ENCODE measurements at places on chromosomes 16 and 17.

GRCh38 chr17:17067257-17067656 is 25.0 kb downstream of the MPRIP start:
- no peak for DNase-seq

DNA sequence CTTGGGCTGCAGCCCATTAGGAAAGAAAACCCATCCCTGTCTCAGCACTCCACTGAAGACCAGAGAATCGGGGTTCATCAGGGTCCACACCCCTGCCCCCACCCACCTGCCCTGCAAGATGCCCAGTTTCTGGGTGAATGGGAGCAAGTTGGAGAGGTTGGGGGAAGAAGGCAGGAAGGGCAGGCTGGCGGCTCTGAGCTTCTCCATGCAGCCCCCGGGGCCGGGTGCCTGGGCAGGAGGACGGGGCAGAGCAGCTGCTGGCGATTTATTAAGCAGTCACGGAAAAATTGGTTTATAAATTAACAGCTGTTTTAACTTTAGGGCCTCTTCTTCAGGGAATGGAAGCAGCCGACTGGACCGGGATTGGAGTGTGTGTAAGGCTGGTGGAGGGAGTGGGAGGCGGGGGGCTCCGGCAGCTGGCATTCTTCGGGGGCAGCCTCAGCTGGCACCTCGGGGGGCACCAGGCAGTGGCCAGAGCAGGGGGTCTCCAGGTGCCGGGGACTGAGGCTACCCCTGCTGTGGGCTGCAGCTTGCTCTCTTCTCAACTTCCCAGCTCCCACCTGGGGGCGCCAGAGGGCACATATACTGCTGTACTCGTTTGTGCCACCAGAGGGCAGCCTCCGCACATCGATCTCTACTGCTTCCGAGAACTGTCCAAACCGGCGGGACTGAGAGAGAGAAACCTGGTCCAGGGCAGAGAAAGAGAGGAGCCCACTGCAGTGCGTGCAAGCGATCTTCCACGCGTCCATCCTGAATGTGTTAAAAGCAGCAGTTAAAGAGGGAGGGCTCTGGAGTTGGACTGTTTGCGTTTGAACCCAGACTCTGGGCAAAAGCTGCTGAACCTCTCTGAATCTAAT is 5.0 kb upstream of the PPP1R1B start:
- DNase-seq: peak; percentile 71

- no peak for DNase-seq
These were observed 31.2 kb downstream of the CHD9 start for GRCh38 chr16:53085931-53086421.

GRCh38 chr17:4719684-4720221 is 9.3 kb downstream of the ARRB2 start:
- DNase-seq: no peak

DNA sequence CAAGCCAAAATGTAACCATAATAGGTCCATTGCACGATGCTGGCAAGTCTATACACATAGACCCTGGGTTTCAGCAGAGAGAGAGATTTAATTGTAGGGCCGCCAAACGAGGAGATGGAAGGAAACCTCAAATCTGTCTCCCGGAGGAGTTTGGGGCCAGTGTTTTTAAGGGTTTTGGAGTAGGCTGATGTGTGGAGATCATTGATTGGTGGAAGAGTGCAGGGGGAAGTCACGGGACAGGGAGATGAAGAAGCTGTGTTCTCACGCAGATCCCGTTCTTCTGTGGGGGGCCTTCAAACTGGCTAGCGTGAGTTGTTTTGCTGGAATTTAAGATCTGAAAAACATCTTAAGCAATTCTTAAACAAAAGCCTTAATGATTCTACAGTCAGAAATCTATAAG is 84.8 kb downstream of the KATNIP start:
- DNase-seq: peak; percentile 90

- no peak for DNase-seq
These were observed 70.7 kb downstream of the OMG start for GRCh38 chr17:31226373-31226772.

GRCh38 chr17:17042851-17043460 is 699 bp downstream of the MPRIP start:
- DNase-seq: no peak

GRCh38 chr17:50680126-50680525 is 27.6 kb downstream of the ANKRD40 start:
- DNase-seq: no peak

GRCh38 chr16:22859925-22860324 is 46.0 kb downstream of the HS3ST2 start:
- no peak for DNase-seq

- peak; percentile 49 for DNase-seq
These were observed 3.0 kb downstream of the ALDH3A1 start for GRCh38 chr17:19744922-19745757.

- no peak for DNase-seq
These were observed 2.8 kb upstream of the SLFN11 start for GRCh38 chr17:35376245-35376644.

DNA sequence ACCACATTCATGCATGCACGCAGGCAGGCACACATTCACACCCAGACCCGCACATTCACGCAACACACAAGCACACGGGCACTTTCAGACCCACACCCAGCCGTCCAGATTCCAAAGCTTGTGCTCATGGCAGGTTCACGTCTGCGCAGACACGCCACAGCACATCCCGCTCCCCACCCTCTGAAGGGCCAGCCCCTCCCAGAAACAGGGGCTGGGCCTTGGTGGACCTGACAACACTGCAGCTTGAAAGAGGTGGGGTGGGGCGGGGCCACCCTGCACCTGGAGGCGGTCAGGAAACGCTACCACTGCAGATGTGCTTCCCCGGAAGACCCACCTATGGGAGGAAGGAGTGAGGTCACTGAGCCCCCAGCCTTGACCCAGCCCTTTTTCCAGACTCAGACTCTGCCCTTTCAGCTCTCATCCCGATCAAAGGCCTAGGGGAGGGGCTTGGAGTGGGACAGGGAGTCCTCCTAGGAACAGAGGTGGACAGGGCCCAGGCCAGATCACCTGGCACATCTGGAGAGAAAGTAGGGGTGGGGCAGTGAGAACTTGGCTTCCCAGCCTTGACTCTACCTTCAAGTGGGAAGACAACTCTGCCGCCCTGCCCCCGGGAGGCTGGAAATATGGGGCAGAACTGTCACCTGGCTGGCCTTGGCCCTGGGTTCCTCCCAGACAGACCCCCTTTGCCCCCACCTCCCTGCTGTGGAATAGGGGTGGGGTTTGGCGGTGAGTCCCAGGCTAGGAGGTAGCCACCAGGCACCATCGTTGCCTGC is 11.0 kb downstream of the P3H4 start:
- DNase-seq: no peak

- no peak for DNase-seq
These were observed 13.3 kb upstream of the MYH8 start for GRCh38 chr17:10435096-10435495.

DNA sequence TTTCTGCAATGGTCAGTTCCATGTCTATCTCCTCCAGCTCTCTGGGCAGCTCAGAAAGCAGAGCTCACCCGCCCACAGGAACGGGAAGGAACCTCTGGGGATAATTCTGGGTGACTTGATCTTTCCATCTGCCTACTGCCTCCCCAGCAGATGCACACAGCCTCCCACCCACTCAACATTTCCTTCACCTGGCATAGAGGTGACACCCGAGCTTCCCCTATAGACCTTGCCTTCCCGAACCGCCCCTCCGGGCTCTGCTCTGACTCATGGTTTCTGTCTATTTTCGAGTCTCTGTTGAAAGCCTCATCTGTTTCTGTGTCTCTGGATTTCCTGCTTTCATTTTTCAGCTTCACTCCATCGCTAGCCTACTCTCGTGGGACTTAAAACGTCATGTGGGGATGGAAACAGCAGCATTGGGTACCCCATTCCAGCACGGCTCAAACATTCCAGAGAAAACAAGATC is 11.4 kb downstream of the GGA3 start:
- DNase-seq: peak; percentile 39

DNA sequence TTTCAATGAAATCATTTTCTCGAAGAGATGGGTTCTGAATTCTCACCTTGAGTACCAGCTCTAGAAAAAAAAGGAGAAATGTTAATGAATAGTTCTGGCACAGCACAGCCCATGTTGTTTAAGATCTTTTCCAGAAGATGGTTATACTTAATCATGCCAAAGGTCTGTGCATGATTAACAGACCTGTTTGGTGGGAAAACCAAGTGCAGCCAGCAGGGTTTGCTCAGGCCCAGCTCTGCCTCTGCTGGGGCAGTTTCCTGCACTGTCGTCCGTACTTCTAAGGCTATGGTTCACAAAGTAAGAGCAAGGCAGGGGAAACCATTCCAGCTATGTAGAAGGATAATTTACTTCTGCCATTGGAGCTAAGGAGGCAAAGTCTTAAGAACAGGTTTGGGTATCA is 10.7 kb downstream of the ANKRD40 start:
- no peak for DNase-seq

GRCh38 chr16:63614429-63614828 is 1507.4 kb downstream of the CDH11 start:
- no peak for DNase-seq

DNA sequence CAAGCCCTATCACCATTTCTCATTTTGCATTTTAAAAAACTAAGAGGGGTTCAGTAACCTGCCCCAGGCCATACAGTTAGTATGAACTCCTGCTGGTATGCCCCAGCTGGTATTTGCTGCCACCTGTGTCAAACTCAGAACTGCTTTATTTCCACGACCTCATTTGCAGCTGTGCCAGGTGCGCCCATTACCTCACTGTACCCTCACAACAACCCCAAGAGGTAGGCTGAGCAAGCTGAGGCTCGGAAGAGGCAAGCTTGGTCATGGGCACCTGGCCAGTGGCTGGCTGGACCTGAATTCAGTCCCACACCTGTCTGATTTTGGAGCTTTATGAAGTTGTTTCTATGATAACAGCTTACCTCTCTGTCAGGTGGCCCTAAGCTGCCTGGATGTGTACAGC is 7.6 kb downstream of the EPN2 start:
- no peak for DNase-seq

- DNase-seq: no peak
These were observed 85.0 kb downstream of the GRIN2A start for GRCh38 chr16:10097271-10097670.

- DNase-seq: no peak
These were observed 24.1 kb downstream of the PIK3R6 start for GRCh38 chr17:8843344-8843743.

- DNase-seq: no peak
These were observed 6.2 kb upstream of the KANSL1 start for GRCh38 chr17:46199379-46199778.

- DNase-seq: no peak
These were observed 968.1 kb upstream of the GOT2 start for GRCh38 chr16:59701963-59702930.

DNA sequence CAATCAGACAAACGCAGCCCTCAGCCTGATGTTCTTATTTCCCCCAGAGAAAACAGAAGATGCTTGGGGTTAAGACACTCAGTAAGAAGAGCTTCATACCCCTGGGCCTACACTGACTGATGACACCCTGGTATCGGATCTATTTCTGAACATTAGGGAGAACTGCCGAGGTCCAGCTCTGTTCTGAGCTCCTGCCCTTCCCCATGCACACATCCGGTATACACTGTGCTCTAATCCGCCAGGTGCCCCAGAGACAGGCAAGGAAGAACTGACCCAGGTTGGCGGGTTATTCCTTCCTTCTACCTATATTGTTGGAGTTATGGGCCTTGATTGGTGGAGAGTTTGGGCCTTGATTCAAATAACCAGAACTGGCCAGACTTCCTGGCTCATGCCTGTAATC is 58.0 kb upstream of the TEKT3 start:
- no peak for DNase-seq

DNA sequence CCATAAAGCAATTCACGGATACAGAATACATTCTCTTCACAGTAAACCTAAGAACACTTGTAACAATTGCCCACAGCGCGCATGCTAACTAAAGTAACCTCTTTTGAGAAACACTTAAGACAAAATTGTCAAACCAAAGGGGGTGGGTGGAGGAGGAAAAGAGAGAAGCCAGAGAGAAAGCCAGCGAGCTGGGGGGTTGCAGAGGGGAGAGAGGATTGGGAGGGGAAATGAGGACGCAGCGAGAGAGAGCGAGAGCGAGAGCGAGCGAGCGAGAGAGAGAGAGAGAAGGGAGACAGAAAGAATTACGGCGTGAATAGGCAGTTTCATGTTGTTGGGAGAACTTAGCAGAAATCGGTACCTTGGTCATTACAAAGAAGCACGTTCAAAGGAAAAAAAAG is 1.6 kb upstream of the HOXB7 start:
- no peak for DNase-seq

DNA sequence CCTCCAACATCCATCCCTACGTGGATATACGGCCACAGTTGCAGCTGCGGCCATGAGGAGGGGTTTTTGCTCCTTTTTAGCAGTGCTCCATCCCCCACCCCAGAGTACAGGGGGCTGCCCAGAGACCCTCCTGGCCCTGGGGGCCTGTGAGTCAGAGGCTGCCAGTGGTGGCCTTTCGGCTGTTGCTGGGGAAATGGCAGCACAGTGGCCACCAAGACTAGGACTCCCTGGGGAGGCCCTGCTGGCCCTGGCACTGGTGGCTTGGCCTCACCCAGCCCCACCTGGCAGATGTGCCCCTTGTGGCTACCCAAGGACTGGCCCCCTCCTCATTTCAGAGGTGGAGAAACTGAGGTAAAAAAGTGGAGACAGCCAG is 29.1 kb downstream of the RAI1 start:
- no peak for DNase-seq

GRCh38 chr17:39738568-39738901 is 797 bp downstream of the GRB7 start:
- no peak for DNase-seq

DNA sequence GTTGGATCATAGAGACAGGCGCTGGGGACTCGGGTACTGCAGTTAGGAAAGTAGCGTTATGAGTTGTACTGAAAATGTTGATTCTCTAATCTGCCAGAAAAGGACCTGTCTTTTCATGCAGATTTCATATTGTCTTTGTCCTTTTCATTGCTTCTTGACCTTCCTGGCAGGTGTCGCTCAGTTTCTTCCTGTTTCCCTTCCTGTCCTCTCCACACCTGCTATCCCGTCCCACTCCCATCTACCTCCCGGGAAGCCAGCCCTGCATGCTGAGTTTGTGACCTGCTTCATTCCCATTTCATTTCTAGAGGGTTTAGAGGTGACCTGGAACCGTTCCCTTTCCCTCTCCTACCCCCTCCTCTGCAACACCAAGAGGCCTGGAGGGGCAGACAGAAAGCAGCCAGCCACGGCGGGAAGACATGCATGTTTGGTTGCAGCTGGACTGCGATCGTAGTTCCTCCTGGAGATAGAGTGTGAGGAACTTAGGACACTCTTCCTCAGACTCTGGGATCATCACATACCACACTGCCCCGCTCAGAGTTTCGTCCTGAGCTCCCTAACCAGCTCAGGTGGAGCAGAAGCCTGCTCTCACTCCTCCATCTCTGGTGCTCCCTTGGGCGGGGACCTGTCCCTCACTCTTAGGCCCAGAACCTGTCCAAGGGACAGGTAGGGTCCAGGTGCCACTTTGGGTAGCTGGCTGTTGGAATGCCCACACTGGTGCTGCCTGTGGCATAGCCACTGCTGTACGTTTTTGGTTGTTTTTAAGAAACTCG is 23.9 kb upstream of the ARHGAP23 start:
- DNase-seq: no peak

- no peak for DNase-seq
These were observed 43.9 kb upstream of the ABCA3 start for GRCh38 chr16:2384426-2384825.

Data from foreskin melanocyte (primary cell).